Activated naive CD8-positive, alpha-beta T cell treated with anti-CD3 and anti-CD28 coated beads, Interleukin-2, amount 10 ng/mL, durations not matched to agents 7 days and 5 days (primary cell): ENCODE measurements at places on chromosomes 13 and 19.

DNA sequence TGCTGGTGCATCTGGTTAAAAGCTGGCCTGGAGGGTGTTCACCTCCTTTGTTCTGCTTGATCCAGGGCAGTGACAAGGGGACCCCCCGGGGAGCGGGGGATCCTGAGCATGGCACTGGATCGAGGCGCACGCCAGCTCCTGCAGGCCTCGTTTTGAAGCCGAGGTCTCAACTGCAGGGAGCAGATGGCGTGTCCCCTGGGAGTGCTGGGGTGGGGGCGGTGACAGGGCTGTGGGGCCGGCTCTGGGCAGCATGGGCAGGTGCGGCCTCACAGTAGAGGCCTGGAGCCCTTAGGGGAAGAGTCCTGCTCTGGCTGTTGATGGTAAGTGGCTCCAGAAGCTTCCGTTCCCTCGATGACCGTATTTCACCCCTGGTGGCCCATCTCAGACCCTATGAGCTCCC is 51.8 kb downstream of the CRTC1 start:
- no peak for DNase-seq

DNA sequence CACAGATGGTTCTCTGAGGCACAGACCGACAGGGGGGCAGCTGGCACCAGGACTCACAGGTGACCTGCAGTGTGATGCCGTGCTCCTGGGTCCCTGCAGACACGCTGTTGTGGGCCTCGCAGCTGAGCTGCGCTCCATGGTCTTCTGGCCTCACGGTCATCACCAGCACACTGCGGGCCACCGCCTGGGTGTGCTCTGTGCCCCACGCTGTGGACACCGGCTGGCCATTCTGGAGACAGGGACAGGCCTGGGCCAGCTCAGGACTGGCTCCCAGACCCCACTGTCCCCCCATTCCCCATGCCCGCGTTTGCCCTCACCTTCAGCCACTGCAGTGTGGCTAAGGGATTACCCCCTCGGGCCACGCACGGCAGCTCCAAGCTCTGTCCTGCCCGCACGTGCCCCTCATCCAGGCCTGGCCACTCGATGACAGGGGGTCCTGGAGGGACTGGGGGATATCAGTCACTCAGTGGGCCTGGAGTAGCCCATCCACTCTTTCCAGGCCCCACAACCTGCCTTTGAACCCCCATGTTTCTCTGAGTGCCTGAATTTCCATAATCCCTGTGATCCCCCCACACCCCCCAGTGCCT is 3.3 kb downstream of the NPHS1 start:
- no peak for DNase-seq

GRCh38 chr19:2365201-2365970 is 5.3 kb downstream of the TMPRSS9 start:
- DNase-seq, result no peak

GRCh38 chr13:39483326-39483725 is 119.7 kb downstream of the LHFPL6 start:
- no peak for DNase-seq

DNA sequence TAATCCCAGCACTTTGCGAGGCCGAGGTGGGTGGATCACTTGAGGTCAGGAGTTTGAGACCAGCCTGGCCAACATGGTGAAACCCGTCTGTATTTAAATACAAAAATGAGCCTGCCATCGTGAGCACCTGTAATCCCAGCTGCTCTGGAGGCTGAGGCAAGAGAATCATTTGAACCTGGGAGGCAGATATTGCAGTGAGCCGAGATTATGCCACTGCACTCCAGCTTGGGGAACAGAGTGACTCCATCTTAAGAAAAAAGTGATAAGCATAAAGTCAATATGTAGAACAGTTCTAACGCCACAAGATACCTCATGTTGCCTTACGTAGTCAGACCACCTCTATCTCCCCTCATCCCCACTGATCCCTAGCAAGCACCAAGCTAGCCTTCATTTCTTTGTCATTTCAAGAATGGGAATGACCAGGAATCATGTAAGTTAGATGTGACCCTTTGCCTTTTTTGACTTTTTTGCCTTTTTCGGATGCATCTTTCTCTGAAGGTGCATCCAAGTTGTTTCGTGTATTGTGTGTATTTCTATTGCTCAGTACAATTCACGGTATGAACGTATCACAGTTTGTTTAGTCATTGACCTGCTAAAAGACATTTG is 6.4 kb downstream of the RPL21 start:
- no peak for DNase-seq

DNA sequence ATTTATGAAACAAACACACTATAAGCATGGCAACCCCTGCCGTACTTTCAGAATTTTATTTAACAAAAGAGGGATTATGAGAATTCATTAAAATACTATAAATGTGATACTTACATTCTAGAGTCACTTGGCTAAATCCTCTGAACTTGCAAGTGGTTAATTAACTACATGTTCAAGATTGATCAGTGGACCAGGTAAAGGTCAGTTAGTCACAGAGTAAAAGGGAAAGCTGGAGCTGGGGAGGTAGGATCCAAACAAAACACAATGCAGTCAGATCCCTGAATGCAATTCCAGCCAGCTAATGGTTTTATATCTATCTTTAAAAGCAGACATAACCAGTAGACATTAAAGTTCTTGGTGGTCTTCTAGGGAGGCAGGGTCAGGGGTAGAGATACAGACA is 270.5 kb downstream of the DIAPH3 start:
- no peak for DNase-seq

DNA sequence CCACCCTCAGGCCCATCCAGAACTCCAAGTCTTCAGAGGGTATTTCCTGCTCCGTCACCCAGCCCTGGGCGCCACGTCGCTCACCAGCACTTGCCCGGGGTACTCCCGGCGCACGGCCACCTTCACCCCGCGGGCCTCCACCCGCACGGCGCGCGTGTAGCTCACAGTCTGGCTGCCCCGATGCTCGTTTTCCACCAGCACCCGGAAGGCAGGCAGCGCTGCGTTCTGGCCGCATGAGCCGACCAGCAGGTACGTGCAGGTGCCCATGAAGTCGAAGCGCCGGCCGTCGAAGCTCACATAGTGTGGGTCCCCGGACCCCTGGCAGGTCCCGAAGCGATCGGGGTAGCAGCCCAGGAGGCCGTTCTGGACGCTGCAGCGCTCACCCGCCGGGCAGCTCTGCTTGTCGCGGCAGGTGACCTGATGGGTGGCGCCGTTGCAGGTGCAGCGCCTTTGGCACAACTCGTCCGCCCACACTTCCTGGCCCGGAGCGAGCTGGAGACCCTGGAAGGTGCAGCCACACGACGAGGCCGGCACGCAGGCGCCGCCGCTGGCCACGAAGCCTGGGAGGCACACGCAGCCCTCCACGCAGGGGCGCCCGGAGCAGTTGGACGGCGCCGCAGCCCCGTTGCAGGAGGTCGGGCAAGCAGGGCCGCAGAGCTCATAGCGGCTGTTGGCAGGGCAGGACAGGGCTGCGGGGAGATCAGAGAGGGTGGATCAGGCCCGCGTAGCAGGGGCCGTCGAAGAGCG is 19.2 kb downstream of the FCGBP start:
- DNase-seq, result no peak

GRCh38 chr13:59318320-59318930 is 845.3 kb downstream of the DIAPH3 start:
- peak; percentile 59 for DNase-seq

DNA sequence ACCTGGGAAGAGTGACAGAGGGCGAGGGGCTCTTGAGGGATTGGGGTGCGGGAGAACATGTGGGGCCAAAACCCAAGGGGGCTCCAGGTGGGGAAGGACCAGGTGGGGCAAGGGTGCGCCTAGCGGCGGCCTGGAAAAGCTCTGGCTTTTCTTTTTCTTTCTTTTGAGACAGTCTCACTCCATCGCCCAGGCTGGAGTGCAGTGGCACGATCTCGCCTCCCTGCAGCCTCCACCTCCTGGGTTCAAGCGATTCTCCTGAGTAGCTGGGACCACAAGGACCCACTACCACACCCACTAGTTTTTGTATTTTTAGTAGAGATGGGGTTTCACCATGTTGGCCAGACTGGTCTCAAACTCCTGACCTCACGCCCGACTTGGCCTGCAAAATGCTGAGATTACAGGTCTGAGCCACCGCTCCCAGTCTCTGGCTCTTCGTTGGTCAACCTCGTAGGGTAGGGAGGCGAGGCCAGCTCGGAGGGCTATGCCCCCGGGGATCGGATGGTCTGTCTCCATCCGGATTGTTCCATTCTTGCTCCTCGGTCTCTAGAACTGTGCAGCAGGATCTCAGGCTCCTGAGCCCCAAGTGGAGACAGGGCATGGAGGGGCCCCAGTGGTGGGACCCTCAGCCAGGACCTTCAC is 3.7 kb downstream of the GADD45B start:
- DNase-seq, result no peak

GRCh38 chr19:47406711-47407416 is 12.5 kb downstream of the MEIS3 start:
- DNase-seq, result peak; percentile 56

DNA sequence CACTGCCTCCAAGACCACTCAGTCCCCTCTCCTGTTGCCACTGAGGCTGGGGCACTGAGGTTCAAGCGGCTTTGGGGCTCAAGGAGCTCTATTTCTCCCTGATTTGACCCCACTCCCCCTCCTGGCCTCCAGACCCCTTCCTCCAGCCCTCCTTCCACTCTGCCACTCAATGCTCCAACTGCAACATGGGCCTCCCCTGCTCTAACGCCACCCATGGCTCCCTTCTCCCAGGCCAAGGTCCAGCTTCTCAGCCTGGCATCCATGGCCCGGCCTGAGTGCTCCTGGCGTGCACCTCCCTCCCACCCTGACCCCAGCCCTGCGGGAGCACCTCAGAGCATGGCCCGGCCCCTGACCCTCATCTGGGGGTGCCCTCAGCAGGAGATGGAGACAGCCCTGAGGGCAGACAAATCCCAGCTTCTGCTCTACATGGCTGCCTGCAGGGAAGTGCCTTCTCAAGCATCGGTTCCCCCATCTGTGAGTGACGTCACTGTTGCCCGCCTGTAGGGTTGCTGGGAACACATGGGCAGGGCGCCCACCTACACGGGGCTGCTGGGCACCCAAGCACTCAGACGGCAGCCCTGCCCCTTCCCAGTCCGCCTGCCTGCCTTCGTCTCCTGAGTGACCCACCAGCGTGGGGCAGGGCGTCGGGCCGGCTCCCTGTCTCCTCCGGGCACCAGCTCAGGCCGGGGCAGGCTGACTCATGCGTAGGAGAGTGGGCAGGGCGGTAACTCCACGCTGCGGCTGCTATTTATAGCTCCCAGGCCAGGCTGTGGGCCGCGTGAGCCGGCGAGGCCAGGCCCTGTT is 1.6 kb upstream of the DIRAS1 start:
- no peak for DNase-seq

DNA sequence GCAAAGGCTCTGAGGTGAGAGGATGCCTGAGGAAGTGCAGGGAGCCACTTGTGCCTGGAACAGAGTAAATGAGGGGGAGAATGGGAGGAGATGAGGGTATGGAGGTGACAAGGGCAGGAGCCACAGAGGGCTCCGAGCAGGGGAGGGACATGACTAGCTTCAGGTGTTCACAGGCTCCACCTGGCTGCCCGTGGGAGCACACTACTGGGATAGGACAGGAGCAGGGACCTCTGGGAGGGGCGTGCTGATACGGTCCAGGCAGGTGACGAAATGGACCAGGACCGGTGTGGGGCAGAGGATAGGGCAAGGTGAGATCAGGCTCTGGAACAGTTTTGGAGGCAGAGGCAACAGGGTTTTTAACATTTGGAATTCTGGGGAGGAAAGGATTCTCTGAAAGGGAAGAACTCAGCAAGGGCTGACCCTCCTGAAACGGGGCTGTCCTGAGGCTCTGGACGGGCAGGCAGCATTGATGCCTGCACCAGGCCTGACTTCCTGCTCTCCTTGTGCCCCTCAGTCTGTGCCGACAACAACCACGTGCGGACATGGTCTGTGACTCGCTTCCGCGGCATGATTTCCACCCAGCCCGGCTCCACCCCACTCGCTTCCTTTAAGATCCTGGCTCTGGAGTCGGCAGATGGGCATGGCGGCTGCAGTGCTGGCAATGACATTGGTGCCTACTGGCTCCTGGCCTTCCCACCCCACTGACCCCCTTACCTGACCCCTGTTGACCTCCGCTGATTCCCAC is 11.6 kb downstream of the SHKBP1 start:
- no peak for DNase-seq

DNA sequence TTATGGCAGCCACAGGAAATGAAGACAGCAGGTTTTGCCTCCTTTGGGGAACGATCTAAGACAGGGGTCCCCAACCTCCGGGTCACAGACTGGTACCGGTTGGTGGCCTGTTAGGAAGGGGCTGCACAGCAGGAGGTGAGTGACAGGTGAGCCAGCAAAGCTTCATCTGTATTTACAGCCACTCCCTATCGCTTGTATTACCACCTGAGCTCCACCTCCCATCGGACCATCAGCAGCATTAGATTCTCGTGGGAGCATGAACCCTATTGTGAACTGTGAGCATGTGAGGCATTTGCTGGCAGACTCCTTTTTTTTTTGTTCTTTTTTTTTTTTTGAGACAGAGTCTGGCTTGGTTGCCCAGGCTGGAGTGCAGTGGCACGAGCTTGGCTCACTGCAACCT is 22.2 kb downstream of the F2RL3 start:
- no peak for DNase-seq

DNA sequence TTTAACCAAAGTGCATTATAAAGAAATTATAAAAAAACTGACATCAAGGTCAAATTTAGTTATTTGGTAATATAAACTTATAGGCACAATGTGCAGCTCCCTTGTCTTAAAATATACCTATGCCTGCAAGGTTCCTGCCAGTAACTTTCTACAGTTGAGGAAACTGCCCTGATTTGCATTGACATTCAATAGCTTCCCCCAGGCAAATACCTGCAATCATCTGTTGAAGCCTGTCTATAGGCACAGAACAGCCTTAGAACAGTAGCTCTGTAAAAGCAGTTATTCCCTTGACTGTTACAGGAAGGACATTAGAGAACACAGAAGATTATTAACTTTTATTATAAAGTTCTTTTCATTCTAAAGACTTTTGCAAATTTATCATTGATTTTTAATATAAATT is 1239.5 kb downstream of the PCDH9 start:
- DNase-seq, result no peak
